Activated CD8-positive, alpha-beta memory T cell treated with anti-CD3 and anti-CD28 coated beads, Interleukin-2, amount 10 ng/mL, durations not matched to agents 7 days and 5 days (primary cell): ENCODE measurements at places on chromosomes 12 and 14. TPM values are rescaled to one million over a fixed set of nuclear protein-coding genes. Genes with fewer than 3 reads are reported as not detected.

GRCh38 chr12:108800591-108800990 is 56.8 kb downstream of the SSH1 start:
- H3K27me3 ChIP-seq, result no peaks in the 10 kb centered on the region
- no peak overlapping the region for H3K4me3 ChIP-seq
- no peak for DNase-seq
- H3K4me1 ChIP-seq, result peaks cover 14% of the 10 kb centered on the region
- no peak overlapping the region for H3K27ac ChIP-seq

The YBX3 gene
- 139 TPM for total RNA-seq

- H3K27ac ChIP-seq, result no peak overlapping the region
- H3K4me1 ChIP-seq, result peaks cover 34% of the 10 kb centered on the region
- no peak for DNase-seq
- H3K27me3 ChIP-seq, result peaks cover 16% of the 10 kb centered on the region
- no peaks in the 10 kb centered on the region for H3K36me3 ChIP-seq
These were observed 115.2 kb upstream of the NCOR2 start for GRCh38 chr12:124682425-124683151.

The DLGAP5 gene
- 98.8 TPM for total RNA-seq

GRCh38 chr14:64049616-64050381 is 197.0 kb downstream of the SYNE2 start:
- no peak overlapping the region for H3K27ac ChIP-seq
- no peaks in the 10 kb centered on the region for H3K27me3 ChIP-seq
- no peak for DNase-seq
- peaks cover 34% of the 10 kb centered on the region for H3K36me3 ChIP-seq

DNA sequence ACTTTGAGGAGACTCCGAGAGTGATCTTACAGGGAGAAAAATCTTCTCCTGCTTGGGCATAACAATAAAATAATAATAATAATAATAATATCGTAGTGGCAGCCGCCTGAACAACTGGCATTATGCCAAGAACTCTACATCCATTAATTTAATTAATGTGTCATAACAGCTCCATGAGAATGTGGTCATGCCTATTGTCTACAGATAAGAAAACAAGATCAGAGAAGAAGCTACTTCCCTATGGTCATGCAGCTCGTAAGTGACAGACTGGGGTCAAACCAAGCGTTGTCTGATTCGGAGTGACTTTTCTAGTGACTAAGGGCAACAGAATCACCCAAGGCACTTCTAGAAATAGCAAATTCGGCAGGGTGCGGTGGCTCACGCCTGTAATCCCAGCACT is 11.7 kb downstream of the PROX2 start:
- no peaks in the 10 kb centered on the region for H3K27me3 ChIP-seq
- H3K27ac ChIP-seq, result no peak overlapping the region
- peaks cover 25% of the 10 kb centered on the region for H3K4me1 ChIP-seq
- no peak for DNase-seq

DNA sequence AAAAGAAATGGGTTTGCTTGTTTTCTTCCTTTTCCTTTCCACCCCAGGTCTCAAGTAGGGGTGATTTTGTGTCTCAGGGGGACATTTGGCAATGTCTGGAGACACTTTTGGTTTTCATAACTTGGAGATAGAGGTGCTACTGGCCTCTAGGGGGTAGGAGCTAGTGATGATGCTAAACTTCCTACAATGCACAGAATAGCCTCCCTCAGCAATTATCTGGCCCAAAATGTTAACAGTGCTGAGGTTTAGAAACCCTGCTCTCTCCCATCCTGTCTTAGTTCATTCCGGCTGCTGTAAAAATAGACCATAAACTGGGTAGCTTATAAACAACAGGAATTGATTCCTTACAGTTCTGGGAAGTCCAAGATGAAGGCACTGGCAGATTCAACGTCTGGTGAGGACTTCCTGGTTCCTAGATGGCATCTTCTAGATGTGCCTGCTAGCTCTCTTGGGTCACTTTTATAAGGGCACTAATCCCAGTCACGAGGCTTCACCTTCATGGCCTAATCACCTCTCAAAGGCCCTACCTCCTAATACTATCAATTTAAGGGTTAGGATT is 7.4 kb upstream of the GAS2L3 start:
- H3K36me3 ChIP-seq, result no peaks in the 10 kb centered on the region
- no peak for DNase-seq
- peaks cover 22% of the 10 kb centered on the region for H3K27me3 ChIP-seq
- no peak overlapping the region for H3K4me3 ChIP-seq
- H3K27ac ChIP-seq, result no peak overlapping the region

DNA sequence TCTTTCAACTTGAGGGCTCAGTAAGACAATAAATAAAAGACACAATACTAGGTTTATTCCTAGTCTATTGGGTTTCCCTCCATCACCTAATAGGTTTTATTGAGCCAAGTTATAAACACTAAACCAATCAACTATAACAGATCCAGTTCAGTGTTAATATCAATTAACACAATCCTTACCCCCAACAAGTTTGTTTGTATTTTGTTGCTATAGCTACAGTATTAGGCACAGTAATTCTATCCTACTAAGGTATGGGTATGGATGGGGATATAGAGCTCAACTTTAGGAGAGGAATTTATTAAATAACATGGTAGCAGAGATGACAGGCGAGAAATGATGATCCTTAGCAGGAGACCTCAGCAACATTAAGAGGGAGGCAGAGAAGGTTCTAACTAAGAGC is 13.3 kb downstream of the PPP4R3A start:
- DNase-seq, result no peak
- H3K27ac ChIP-seq, result peak overlapping the region; percentile 15
- no peak overlapping the region for H3K4me3 ChIP-seq
- H3K4me1 ChIP-seq, result peaks cover 71% of the 10 kb centered on the region
- H3K36me3 ChIP-seq, result peaks cover 27% of the 10 kb centered on the region

DNA sequence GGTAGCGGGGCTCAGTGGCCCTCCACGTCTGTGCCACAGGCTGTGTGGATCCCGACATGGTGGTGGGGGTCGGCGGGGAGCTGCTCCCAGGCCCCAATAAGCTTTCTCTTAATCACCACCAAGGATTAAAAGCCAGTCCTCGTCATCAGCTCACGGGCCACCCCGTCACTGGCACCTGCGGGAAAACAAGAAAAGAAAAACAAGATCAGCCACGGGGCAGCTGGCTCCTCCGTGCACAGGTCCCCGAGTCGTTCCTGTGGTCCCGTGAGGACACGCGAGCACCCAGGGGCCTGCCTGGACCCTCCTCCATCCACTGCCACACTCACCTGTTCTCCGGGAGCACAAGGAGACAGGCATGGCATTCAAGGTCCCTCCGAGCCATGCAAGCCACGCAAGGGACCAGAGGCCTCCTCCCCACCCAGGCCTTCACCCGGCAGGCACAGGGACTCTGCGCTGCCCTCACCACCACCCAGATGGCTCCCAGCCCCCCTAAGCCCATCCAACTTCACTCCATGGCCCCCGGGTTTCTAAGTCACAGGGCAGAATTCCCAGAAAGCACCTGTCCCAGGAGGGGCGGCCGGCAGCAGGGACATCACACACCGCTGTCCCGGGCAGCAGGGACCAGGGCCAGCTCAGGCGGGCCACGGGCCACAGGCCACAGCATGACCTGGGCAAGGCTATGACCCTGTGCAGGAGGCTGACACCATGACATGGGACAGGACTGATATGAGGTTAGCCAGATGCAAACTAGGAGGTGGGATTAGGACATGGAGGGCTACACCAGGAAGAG is 72.0 kb downstream of the NCOR2 start:
- H3K4me1 ChIP-seq, result peaks cover 20% of the 10 kb centered on the region
- H3K4me3 ChIP-seq, result no peak overlapping the region
- DNase-seq, result no peak
- H3K36me3 ChIP-seq, result no peaks in the 10 kb centered on the region
- no peaks in the 10 kb centered on the region for H3K27me3 ChIP-seq

The CCDC38 gene
- 0.12 TPM for total RNA-seq
